ENCODE measurements at places on chromosomes 7 and 10. TPM values are rescaled to one million over a fixed set of nuclear protein-coding genes. Genes with fewer than 3 reads are reported as not detected.

DNA sequence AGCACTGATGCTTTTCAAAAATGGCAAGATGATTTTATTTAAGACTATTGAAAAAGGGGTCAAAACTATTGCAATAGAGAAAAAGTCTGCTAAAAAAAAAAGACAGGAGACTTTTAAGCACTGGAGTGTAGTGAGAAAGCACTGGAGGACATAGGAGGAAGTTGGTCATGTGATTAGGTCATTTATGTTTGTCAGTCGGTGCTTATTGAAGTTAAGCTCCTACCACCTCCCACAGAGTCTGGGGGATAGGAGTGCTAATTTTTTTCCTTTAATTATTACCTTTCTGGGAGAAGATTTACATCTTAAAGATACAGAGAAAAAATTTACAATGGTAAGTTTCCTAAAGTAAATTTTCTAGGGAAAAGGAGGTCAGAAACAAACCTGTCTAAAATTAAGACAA, 80.2 kb upstream of the TMEM229A start:
- no peak for DNase-seq

BMPER gene
- not detected for total RNA-seq

- no peak for DNase-seq
Measured at GRCh38 chr10:77737608-77738007, 100.0 kb upstream of the KCNMA1 start.

SLC26A5 gene
- total RNA-seq = not detected

Data from activated naive CD4-positive, alpha-beta T cell treated with anti-CD3 and anti-CD28 coated beads for 36 hours (primary cell).